Thoracic aorta (tissue), 2 donors: ENCODE measurements at places on chromosomes 12 and 14. TPM values are rescaled to one million over a fixed set of nuclear protein-coding genes. Genes with fewer than 3 reads are reported as not detected.

The RNASE7 gene
- not detected for total RNA-seq

GRCh38 chr12:46177837-46178608 is 90.8 kb downstream of the SLC38A1 start:
- no peak for DNase-seq

- DNase-seq = no peak
These were observed 46.7 kb downstream of the FOXN3 start for GRCh38 chr14:89370381-89370780.

GRCh38 chr12:57476993-57477709 is 2.5 kb downstream of the ARHGAP9 start:
- no peak for DNase-seq

The KRT78 gene
- total RNA-seq = not detected

- peak; percentile 66 for DNase-seq
These were observed at the start of gene DRAM1 for GRCh38 chr12:101876861-101877805. DRAM1 (plus strand) TSS chr12:101877580; CDS start chr12:101877790, 210 bp downstream.

DNA sequence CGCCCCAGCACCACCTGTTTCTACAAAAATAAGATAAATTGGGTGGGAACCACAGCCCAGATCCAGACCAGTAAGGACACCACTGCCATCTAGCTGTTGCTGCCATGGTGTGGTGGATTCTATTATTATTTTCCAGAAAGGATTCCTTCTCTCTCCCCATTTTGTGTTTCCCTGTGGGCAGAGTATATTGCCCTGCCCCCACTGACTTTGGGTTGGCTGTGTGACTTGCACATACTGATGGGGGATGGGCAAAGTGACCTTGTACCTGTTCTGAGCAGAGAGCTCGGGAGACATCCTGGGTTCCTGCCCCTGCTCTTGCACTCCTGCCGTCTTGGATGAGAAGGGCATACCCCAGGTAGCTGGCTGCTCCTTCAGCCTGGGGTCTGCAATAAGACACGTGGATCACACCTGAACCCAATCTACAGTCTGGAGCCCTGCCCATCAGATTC is 24.3 kb downstream of the MOAP1 start:
- no peak for DNase-seq

DNA sequence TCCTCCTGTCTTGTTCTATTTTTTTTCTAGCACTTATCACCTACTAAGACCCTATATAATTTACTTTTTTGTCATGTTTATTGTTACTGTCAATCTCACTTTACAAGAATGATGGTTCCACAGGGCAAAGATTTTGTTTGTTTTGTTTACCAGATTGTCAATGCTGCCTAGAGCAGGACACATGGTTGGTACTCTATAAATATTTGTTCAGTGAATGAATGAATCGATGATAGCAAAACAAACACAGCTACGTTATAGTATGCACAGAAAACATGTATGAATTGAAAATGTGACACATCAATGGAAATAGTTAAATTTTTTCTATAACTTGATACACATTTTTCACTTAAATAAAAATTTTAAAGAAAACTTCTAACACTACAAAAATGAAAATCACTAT is 67.1 kb upstream of the KRR1 start:
- no peak for DNase-seq

DNA sequence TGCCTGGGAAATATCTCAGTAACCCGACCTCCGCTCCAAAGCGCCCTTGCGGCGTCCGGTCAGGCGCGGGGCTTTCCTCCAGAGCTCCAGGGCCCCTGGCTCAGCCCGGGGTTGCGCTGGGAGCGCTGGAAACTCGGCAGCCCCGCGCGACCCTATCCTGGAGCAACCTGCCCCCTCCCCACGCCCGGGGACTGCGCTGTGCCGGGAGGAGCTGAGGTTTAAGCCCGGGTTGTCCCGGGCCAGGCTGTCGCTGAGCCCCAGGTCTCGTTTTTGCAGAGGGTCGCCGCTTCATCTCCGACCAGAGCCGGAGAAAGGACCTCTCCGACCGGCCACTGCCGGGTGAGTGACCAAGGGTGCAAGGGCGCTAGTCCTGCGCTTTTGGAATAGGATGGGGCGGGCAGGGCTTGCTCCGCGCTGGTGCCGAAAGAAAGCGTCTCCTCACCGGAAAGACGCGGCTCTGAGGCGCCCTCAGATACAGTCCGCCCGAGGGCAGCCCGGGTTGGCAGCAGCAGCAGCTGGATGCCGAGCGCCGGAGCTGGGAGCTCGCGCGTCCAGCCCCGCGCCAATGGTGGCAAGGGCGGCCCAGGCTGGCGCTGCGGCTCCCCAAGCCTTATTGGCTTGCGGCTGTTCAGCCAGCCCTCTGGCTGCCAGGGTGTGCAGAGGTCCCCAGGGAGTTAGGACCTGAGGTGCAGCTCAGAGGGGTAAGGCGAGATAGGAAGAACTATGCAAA is 1.5 kb downstream of the SPX start:
- no peak for DNase-seq

The AP1G2 gene
- 61.7 TPM for total RNA-seq

The LMNTD1 gene
- not detected for total RNA-seq

DNA sequence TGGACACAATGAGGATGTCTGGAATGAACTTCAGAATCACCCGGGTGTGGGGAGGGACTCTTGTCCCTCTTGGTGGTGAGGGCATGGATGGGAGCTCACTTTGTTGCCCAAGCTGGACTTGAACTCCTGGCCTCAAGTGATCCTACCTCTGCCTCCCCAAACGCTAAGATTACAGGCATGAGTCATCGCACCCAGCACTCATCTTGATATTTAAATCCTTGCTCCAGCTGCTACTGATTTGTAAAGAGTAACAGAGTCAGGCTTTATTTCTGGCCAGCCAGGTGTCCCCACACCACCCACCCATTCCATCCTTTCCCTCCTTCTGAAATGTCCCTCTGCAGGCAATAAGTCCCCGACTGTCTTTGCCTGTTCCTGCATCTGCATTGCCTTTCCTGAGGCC is 4.9 kb downstream of the DDX54 start:
- DNase-seq = no peak

The ITGB7 gene
- total RNA-seq = 2.1 TPM

- no peak for DNase-seq
These were observed 2.4 kb downstream of the NR4A1 start for GRCh38 chr12:52053536-52054209.

The KRT74 gene
- not detected for total RNA-seq

GRCh38 chr12:14994610-14995009 is 21.8 kb downstream of the PDE6H start:
- DNase-seq = no peak

The LRRC9 gene
- total RNA-seq = not detected

GRCh38 chr12:94873734-94874517 is 129.6 kb downstream of the NDUFA12 start:
- no peak for DNase-seq

DNA sequence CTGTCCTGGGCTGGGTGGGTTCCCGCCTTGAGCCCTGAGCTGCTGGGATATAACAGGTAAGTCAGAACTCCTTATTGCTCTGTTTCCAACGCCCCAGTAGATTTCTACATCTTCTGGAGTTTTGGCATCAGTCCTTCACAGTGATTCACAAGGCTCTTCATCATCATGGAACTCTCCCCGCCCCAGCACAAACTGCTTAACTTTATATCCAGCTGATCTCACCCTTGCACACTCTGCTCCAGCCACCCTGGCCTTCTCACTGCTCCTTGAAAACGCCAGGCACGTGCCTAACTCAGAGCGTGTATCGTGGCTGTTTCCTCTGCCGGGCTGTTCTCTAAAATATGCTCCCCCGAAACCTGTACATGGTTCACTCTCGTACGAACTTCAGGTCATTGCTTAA is 264.9 kb downstream of the NOVA1 start:
- no peak for DNase-seq

GRCh38 chr12:123656392-123656791 is 14.5 kb upstream of the TCTN2 start:
- no peak for DNase-seq

DNA sequence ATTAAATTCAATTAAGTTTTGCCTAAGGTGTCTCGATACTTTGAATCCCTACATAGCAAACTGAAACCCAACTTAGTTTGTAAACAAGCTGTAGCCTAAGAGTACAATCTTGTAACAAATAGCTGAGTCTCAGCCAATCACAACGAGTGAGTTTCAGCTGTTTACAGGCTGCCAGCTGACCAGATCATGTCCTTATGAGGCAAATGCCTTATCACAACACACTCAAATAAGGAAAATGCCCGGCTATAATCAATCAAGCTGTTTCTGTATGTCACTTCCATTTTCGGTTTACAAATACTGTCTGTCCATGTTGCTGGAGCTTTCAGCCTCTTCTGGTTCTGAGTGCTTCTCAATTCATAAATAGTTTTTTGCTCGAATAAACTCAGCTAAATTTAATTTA is 943.8 kb downstream of the SLC16A7 start:
- DNase-seq = no peak

- no peak for DNase-seq
These were observed 10.8 kb downstream of the COL2A1 start for GRCh38 chr12:47993491-47993890.

DNA sequence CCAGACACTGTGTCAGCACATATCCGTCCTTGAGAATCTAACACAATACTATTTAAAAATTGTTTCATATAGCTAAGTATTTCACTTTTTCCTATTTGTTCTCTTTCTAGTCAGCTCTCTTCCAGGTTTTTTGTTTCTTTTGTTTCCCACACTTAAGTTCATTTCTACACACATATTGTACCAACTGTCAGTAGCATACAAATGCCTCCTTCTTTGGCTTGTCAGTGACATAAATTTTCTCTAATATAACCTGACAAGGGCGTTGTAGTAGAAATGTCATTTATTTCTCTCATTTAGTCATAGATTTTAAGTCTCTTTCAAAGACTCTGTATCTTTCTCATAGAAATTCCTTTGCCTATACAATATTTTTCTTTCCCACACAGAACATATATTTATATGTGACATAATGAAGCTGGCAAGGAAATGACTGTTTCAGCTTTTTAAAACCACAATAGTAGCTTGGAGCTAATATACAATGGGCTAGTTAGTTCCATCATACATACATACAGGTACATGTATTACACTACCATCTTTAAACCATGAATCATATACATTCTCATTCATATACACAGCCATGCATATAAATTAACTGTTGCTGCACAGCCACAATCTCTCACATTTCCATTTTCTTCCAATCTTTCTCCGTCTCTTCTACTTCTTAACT is 42.3 kb upstream of the EPS8 start:
- DNase-seq = no peak

GRCh38 chr12:70648831-70649230 is 11.6 kb upstream of the PTPRB start:
- no peak for DNase-seq

DNA sequence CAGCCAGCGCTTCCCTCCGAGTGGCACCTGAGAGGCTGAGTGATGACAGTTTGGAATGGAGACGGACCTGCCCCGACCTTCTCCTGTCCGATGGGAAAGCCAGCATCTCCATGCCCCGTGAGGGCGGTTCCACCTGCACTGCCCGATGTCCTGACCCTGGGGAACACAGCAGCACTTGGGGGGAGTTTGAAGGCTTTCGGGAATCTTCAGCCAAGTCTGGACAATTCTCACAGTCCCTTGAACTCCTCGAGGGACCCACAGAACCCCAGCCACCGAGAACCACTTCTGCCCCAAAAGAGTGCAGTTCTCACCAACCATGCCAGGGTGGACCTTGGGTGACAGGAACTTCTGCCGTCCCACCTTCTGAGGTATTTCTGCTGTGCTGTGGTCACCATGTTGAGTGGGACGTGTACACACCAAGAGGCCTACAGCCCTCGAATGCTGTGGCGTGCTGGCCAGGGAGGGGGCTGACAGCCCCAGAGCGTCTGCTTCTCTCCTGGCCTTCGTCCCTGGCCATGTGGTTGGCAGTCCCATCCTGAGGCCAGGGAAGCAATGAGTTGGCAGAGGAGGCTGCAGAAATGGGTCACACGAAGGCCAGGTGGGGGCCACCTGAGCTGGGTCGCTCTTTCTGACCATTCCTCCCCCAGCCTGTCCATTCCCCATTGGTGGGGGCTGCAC is 1.0 kb downstream of the CLBA1 start:
- no peak for DNase-seq

DNA sequence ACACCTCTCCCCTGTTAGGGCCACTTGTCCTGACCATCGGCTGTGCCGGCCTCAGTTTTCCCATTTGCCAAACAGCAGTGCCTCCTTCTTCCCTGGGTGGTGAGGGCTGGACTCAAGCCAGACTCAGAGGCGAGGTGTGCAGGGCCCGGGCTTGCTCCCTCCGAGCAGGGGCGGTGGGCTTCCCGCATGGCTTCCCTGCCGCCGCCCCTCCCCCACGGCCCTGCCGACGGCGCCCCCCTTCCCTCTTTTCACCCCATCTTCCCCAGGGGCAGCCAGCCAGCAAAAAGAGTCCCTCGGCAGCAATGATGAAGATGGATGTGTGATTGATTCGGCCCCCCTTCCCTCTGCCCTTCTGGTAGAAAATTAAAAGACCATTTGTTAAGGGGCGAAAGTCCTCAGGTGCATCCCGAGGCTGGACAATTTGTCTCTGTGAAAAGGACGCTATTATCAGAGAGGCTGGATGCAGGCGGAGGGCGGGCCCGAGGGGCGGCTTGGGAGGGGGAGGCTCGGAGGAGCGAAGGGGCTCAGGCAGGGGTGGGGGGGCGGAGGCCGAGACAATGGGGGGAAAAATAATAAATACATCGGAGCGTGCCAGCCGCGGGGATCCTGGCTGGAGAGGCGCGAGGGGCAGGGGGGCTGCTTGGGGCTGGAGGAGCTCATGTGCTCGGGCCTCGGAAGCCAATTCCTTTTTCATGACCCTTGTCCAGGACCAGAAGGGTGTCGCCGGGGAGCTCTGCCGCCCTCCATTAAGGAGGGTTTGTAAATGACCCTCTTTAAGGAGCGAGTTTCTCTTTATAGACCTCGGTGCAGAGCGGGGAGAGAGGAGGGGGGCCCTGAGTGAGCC is 48.0 kb upstream of the LHX5 start:
- DNase-seq = no peak

The GLI1 gene
- 1.7 TPM for total RNA-seq

- no peak for DNase-seq
These were observed 3.1 kb downstream of the ARHGEF25 start for GRCh38 chr12:57614178-57614947.

The NOS1 gene
- total RNA-seq = 0.14 TPM

DNA sequence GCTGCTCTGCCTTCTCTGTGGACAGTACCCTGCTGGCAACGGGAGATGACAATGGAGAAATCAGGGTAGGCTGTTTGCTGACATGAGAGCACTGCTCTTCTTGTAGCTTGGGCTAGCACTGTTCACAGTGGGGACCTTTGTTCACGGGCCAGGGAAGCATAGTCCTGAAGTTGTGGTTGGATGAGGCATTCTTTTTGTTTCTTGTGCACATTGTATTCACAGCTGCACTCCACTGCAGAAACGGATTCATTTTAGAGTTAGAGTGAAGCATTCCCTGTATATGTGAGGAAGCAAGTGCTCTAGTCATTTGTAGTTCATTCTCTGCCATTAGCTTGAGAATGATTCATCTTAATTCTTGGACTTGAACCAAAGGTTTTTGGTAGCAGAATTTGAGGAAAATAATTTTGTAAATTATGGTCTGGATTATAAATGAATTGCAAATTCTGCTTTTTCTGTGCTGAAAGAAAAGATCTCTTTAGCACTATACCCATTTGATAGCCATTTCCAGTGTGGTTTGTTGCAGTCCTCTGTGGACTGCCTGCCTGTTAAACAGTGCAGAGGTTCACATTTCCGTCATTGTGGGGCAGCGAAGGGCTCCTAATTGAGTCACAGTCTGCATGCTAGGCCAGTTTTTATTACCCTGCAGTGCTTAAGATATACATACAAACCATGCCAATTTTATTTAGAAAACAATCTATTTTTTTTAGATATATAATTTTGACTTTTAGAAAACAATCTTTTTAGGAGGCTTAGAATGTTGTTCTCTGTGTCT is 80.6 kb downstream of the APAF1 start:
- DNase-seq = no peak

- DNase-seq = no peak
These were observed 12.2 kb downstream of the MMAB start for GRCh38 chr12:109560867-109561710.
